Cerebellar nuclear complex (tissue), 1 donor: ENCODE measurements at places on chromosomes 16 and 17.
A peak's percentile ranks its signal among the peaks of the same experiment; 100 is the strongest.

DNA sequence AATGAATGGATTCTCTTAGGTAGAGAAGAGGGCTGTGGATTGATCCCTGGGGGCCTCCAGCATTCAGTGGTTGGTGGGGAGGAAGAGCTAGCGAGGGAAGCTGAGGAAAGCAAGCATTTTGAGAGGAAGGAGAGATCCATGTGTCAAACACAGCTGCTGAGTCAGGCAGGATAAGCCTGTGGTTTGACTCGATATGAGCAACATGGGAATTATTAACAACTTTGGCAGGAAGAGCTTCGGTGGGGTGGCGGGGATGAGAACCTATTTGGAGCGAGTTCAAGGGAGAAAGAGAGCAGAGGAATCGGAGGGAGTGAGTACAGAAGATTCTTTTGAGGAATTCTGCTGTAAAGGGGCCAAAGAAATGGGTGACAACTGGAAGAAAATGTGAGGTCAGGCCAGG lies 59.5 kb upstream of the CDC42EP4 start:
- no peak for DNase-seq

GRCh38 chr16:50259334-50260205 lies 6.8 kb upstream of the ADCY7 start:
- DNase-seq, result no peak

- DNase-seq, result no peak
These were observed 1.6 kb downstream of the HOXB13 start for GRCh38 chr17:48726916-48727286.

GRCh38 chr17:70105641-70106040 lies 30.6 kb downstream of the KCNJ16 start:
- no peak for DNase-seq

GRCh38 chr16:12002447-12003006 lies 26.0 kb downstream of the SNX29 start:
- no peak for DNase-seq

DNA sequence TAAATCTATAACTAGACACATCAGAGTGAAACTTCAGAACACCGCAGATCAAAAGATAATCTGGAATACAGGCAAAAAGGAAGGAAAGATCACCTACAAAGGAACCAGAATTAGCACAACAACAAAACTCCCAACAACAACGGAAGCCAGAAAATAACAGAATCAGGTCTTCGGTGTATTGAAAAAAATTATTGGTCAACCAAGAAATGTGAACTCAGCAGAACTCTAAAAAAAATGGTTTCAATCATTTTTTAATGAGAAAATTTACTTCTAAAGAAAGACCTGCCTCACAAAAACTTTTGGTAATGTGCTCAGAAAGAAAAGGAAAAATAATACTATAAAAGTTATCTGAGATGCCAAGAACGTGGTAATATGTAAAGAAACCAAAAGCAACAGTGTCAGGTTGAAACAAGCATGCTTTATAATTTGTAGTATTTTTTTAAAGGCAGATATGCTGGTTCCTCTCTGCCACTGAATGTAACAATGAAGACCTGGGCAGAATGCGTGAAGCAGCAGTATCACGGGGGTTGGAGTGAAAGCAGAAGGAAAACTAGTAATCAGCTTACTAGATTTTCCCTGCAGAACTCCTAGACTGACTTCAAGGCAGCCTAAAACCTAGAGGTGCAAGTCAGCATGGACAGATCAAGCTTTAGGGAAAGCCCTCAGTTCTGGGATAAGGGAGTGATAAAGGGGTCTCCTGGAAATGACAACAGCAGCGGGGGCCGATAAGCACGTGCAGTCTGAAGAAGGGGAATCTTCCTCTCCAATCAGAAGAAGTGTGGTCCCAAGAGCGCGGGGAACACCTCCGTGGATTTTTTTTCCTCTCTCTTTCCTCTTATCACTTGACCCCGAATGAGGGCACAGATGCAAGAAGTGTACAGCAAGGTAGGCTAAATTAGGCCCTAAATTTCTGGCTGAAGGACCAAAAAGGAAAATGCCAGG lies 80.9 kb upstream of the TEKT1 start:
- no peak for DNase-seq

DNA sequence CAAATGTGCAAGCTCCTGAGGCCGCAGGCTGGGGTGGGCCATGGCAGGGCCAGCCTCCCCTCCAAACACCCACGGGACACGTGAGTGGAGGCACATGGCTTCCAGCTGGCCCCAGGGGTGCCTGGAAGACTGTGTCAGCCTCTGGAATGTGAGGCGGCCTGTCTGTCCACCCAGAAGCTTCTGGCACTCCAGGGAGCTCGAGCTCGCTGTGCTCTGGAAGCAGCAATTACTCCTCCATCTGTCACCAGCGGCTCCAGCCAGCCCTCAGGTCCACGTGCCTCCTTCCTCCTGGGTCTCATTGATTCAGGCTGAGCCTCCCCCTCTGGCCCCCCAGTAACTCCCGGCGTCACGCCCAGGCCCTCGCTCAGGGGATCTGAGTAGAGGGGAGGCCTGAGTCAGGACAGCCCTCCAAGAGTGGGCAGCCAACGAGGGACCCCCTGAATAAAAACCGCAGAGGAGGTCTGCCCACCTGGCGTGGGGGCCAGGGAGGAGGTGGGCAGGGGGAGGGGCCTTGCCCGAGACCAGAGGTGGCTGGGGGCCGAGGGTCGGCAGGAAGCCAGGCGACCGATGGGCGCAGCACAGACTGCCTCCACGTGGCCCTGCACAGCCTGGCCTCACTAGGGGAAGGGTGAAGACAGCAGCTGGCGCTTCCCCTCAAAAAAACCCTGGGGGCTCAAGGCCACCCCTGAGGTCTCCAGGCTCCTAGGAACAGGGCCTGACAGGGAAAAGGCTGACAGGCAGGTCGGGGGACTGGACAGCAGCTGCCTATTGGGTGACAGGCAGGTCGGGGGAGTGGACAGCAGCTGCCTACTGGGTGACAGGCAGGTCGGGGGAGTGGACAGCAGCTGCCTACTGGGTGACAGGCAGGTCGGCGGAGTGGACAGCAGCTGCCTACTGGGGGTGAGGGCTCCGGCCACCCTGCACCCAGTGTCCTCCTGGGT lies 11.9 kb downstream of the PIEZO1 start:
- no peak for DNase-seq

GRCh38 chr16:89067677-89068443 lies 25.8 kb upstream of the ACSF3 start:
- no peak for DNase-seq

- no peak for DNase-seq
These were observed 2.5 kb downstream of the GPRC5B start for GRCh38 chr16:19882186-19882585.

GRCh38 chr17:82148011-82148410 lies 50.0 kb upstream of the FASN start:
- DNase-seq, result no peak

GRCh38 chr16:10114409-10114808 lies 67.8 kb downstream of the GRIN2A start:
- DNase-seq, result no peak

GRCh38 chr17:48734333-48735061 lies 5.9 kb upstream of the HOXB13 start:
- no peak for DNase-seq

- DNase-seq, result no peak
These were observed 4.8 kb downstream of the IRX5 start for GRCh38 chr16:54935266-54935968.

DNA sequence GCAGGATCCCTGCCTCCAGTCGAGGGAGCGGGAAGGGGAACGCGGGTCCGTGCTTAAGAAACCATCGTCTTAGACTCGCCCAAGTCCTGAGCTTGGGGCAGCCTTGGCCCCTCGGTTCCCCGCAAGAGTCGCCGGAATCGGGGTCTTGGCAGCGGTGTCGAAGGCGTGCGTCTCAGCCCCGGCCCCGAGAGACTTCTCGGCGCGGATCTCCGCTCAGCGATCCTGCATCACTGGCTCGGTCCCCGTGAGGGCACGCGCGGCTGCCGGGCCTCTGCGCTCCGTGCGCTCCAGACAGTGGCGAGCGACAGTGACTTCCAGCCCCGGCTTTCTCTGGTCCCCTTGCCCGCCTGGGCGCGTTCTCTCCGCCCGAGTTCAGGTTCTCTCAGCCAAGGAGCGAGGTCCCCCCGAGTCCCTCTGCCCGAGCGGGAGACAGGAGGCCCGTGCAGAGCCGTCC lies 380 bp downstream of the HS3ST3A1 start:
- no peak for DNase-seq

DNA sequence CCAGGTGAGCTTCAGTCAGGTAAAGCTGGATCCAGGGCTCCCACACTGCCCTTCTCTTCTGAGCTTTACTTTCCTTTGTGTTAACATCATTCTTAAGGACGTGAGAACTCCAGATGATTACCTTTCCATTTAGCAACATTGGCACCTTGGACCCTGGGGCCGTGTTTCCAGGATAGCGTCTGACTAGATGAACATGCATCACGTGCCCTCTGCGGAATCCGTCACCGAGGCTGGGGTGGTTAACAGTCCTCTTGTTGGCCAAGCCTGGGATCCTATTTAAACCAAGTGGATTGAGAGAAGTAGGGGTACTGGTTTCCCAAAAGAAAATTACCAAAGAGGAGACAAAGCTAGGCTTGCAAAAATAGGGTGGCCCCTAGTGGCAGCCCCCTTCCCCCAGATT lies 3.9 kb upstream of the LAT start:
- DNase-seq, result no peak

DNA sequence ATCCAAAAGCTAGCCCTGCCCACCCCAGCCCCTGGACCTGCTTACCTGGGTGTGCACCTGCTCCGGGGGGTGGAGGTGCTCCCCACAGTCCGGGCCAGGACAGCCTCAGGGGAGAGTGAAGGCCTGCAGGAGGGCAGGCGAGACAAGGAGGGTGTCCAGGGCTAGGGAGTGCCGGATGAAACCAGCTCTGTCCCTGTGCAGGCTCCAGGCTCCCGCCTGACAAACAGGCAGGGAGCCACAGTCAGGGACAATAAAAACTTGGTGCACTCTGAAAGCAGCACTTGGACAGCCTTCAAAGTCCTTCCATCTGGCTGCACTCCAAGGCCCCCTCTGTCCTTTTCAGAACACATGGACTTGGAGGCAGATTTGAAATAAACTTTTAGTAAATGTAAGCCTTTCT lies 3.9 kb downstream of the PAQR4 start:
- no peak for DNase-seq

DNA sequence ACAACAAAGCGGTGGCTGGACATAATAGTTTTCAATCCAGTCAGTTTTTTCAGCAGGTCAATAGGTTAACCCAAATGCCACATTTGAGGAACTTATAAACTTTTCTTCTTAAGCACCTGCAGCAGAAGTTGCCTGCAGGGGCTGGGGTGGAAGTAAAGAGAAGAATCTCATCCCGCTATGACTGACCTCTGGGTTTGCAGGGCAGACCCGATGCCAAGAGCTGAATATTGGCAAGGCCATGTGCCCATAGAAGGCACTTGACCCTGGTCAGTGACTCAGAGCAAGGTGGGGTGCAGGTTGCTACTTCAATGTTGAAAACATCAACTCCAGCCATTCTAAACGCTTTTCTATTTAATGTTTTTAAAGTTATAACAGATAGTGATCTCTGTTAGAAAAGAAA lies 17.9 kb upstream of the SMPD3 start:
- DNase-seq, result no peak

GRCh38 chr16:2189252-2189893 lies 7.0 kb downstream of the CASKIN1 start:
- DNase-seq, result no peak

DNA sequence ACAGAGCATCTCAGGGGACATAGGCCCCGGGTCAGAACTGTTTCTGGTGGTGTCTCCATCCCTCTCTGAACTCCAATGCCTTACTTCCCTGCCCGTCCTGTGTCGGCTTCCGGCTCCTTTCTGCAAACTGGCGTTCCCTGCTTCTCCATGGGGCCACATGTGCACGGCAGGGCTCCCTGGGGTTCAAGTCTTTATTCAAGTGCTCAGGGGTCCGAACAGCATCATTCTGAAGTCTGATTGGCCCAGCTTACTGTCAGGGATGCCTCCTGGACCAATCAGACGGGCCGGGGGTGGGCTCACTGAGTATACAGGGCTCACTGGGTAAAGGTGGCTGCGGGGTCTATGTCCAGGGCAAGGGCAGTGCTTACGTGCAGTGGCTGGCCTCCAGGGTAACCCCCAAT lies 17.1 kb downstream of the C16orf82 start:
- no peak for DNase-seq

DNA sequence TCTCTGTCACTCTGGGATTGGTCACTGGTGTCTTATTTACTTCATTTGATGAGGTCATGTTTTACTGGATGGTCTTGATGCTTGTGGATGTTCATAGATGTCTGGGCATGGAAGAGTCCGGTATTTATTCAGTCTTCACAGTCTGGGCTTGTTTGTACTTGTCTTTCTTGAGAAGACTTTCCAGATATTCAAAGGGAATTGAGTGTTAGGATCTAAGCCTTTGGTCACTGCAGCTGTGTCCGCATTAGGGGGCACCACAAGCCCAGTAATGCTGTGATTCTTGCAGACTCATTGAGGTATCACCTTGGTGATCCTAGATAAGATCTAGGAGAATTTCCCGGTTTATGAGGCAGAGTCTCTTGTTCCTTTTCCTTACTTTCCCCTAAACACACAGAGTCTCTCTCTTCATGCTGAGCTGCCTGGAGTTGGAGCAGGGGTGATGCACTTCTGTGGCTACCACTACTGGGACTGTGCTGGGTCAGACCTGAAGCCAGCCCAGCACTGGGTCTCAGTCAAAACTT lies 214.7 kb downstream of the SPECC1 start:
- no peak for DNase-seq

GRCh38 chr17:47687748-47688147 lies 6.2 kb upstream of the TBKBP1 start:
- no peak for DNase-seq

GRCh38 chr16:59192551-59193199 lies 458.6 kb upstream of the GOT2 start:
- DNase-seq, result no peak

DNA sequence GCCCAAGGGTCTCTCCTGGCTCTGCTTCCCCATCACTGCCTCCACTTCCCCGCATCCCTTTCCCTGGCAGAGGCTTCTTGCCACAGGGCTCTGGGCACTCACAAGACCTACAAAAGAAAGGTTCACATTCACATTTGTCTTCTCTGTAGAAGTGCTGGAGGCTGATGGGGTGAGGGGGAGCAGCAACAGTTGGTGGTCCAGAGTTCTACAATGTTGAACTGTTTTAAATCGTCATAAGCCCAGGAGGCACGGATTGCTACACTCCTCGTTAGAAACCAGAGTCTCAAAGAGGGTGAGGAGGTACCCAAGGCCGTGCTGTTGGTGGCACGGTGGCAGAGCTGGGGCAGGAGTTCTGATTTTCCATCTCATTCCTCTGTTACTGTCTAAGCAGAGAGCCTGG lies 5.8 kb upstream of the RAI1 start:
- DNase-seq, result no peak

DNA sequence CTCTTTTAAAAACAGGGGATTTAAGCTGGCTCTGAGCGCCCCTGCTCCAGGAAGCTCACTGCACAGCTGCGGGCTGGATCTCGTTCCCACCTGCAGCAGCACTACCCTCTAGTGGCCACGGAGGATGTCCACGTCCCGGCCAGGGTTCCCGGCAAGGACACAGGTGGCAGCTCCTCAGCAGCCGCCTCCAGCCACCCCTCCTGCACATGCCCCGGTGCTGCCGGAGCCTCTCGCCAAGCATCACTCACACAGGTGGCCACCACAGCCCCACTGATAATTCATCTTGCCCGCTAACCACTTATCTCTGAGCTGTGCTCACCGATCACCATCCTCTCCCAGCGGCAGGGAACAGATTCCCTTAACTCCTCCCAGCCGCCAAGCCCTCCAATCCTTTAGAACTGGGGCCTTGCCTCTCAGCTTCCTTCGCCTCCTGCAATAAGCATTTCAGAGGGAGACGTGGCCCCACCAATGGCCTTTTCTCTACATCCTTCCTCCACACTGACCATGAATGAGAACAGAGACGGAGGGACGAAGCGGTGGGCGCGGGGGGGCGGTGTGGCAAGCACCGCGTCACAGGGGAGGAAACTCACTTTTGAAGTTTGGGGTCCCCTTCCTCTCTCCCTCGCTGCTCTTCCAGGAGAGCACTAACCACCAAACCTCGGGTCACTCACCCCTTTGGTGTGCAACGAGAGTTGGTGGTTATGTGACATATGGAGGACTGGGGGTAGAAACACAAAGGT lies 222.1 kb downstream of the RBFOX3 start:
- peak; percentile 36 for DNase-seq
